Urinary bladder (tissue), 4 donors: ENCODE measurements at places on chromosomes 6 and 20. TPM values are rescaled to one million over a fixed set of nuclear protein-coding genes. Genes with fewer than 3 reads are reported as not detected.

The MACROD2 gene
- total RNA-seq, result 28.2 TPM

- DNase-seq, result no peak
These were observed 63.2 kb downstream of the GMDS start for GRCh38 chr6:2182251-2182650.

GRCh38 chr6:161486361-161487216 lies 212.7 kb upstream of the AGPAT4 start:
- no peak for DNase-seq

DNA sequence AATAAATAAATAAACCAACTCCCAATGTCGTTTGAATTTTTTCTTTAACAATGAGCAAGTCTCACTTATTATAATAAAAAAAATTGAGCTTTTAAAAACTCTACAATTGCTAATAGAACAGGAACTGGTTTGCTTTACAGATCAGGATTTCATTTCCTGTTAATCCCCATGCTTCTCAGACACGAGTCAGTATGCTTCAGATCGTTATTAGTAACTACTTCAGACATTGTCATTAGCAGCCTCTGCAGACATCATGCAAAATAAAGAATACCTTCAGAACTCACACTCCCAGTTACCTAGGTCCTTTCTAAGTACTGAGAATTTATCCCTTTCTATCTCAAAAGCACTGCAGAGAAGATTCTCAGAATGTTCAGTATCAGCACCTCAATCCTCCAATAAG lies 10.0 kb upstream of the FAM210B start:
- no peak for DNase-seq

DNA sequence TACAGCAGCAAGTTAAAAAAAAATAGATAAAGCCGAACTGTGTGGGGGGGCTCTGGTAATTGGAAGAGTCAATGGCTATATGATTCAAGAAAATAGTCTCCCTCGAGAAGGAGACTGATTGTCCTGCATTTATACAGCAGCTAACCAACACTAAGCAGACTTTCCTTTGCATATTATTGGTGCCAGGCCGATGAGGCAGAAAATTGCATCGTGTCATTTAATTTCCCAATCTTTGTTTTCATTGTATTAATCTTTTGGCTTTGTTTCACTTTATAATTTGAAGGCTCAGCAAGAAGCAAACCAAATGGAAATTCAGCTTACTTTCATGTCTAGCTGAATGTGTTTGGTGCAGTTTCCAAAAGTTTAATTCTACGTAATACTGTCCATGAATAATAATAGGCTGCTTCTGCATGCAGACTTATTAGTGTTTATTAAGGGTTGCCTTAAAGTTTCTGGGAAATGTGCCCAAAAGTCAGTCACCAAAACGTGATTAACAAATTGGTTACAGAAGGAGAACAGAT lies 258.5 kb downstream of the HACE1 start:
- DNase-seq, result no peak

GRCh38 chr6:27688014-27688586 lies 215.2 kb upstream of the ZNF184 start:
- peak; percentile 86 for DNase-seq

DNA sequence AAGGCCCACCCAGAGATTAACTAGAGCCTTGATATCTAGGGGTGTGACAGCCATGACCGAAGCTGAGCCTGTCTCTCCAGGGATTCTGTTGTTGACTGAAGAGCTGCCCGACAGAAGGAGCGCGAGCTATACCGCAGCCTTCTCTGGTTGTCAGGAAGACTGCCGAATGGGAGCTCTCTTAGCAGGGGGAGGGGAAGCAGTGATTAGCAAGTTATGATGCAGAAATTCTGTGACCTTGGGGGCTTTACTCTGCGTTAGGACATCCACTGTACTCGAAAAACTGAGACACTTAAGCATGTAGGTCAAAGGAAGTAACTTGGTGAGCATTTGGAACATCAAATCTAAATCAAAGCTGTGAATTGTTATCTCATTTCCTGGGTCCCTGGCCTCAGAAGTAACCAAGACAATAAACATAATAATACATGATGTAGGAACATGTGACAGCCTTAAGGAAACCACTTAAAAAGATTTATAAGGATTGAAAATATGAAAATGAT lies 84.7 kb downstream of the MAP3K4 start:
- no peak for DNase-seq

GRCh38 chr20:20412750-20413149 lies 44.8 kb downstream of the INSM1 start:
- no peak for DNase-seq

GRCh38 chr6:1076531-1077459 lies 235.1 kb upstream of the FOXQ1 start:
- no peak for DNase-seq

- no peak for DNase-seq
These were observed 410.5 kb downstream of the BMP2 start for GRCh38 chr20:7178004-7178403.
